Renal cortical epithelial cell (primary cell): ENCODE measurements at places on chromosomes 1 and 21. TPM values are rescaled to one million over a fixed set of nuclear protein-coding genes. Genes with fewer than 3 reads are reported as not detected.

Gene ZNF593OS
- not detected in 2 replicates for total RNA-seq

Gene CFHR3
- not detected in 2 replicates for total RNA-seq

Gene WNT4
- total RNA-seq: under 0.01 and 0.17 TPM in 2 replicates

Gene HPDL
- total RNA-seq: 0.30 and 0.52 TPM in 2 replicates

Gene SAMSN1
- total RNA-seq: 0.35 TPM in 1 of 2 replicates, not detected in the other

Gene SPRR2A
- total RNA-seq: not detected in 2 replicates

Gene USH2A
- 0.05 TPM in 1 of 2 replicates, not detected in the other for total RNA-seq

Gene RNU1-2
- total RNA-seq: under 0.01 TPM in 2 replicates

Gene PSRC1
- 1.5 and 2.1 TPM in 2 replicates for total RNA-seq

Gene B3GALT2
- total RNA-seq: not detected in 2 replicates

Gene SELP
- not detected in 2 replicates for total RNA-seq

Gene MAST2
- 8.2 and 24.8 TPM in 2 replicates for total RNA-seq
